Activated CD8-positive, alpha-beta memory T cell treated with anti-CD3 and anti-CD28 coated beads for 4 hours (primary cell): ENCODE measurements at places on chromosomes 7 and 10.

GRCh38 chr10:114376523-114376922 lies 27.8 kb downstream of the AFAP1L2 start:
- no peak for DNase-seq

DNA sequence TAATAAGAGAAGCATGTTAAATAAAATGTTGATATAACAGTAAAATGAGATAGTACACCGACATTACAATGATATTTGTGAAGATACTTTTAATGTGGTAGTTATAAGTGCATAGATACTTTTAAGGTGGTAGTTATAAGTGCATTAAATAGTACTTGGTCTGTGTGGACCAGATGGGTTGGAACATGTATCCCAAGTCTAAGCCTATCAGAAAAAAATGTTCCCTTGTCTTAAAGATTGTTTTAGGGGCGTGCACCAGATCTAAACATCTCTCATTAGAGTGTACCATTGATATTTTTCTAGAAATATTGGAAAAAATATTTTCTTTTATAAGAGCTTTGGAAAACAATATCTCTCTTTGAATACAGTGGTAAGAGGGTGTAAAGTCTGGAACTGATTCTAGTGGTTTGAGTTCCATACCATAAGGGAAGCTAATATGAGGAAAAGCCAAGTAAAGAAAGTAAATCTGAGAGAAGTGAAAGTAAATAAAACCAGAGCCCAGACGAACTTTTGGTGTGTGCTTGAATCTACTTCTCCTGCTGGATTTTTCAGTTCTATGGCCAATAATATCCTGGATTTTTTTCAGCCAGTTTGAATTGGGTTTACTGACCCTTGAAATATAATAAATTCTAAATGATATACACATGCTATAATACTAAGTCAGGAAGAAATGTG lies 175.3 kb downstream of the MBL2 start:
- DNase-seq, result no peak

DNA sequence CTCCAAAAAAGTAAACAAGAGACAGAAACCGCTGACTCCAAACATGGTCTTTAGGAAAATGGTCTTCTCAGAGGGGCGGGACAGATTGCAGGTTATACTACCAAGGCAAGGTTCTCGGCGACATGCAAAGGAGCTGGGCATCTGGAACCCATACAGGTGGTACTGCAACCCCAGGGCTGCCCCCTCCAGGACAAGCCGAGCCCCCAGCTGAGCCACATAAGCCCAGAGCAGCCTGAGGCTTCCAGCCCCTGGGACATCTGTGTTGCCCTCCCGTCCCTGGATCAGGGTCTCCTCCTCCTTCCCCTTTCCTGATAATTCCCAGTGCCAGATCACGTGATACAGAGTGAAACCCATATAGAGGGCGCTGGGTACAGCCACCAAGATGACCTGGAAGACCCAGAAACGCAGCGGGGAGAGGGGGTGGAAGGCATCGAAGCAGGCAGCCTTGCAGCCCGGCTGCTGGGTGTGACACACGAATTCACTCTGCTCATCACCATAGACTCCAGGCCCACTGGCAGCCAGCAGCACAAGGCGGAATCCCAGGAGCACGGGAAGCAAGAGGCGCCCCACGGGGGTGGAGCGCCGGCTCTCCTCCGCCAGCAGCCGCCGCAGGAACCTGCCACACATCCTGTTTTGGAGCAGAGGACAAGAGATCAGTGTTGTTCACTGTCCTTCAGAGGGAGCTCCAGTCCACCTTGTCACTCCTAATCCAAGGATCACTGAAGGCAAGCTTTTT lies at the start of gene GJC3:
Gene GJC3 (minus strand): TSS at position 627 of the 736 bp plus-strand sequence. CDS start 0 bp downstream, at position 627.
- DNase-seq, result no peak

- no peak for DNase-seq
Observed at GRCh38 chr7:112421666-112422486, 28.4 kb upstream of the IFRD1 start.

GRCh38 chr10:59395984-59396383 lies 33.6 kb upstream of the FAM13C start:
- no peak for DNase-seq

DNA sequence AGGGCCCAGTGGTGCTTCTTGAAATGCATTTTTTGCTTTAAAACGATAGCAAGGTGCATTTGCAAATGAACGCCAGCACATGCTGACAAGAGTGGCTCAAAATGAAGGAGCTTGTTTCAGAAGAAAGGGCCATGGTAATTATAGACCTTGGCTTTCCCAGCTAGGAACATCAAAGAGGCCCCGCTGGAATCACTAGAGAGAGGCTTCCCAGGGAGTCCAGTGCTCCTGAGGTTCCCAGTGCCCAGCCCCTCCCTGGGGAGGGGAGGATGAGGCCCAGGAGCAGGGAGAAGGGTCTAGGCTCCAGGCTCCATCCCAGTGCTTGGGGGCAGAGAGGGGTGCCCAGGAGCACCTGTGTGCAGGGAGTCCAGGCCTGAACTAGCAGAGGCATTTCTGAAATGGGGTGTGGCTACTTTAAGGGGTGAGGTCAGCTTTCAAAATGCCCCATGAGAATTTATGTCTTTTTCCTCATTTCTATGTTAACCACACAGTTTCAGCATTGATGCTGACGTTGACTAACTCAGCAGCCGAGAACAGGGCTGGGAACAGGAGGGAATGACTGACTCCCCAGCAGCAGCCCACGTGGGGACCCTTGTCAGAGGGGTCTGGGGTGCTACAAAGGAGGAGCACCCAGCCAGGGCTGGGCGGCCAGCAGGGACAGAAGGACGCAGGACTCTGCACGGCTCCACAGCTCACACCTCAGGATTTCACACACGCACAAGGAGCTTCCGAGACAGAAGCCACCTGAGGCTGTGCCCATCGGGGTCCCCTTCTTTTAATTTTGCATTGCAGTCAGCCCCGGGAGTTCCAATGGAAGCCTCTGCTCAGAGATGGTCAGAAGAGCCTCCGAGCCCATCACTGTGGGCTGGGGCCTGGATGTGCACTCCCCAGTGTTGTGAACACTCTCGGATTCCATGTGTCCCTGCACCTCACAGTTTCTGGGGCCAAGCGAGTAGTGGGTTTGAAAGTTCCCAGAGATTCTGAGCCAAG lies 570.2 kb downstream of the PTPRN2 start:
- no peak for DNase-seq

- no peak for DNase-seq
Observed at GRCh38 chr10:24488631-24489030, 235.1 kb downstream of the ARHGAP21 start.

DNA sequence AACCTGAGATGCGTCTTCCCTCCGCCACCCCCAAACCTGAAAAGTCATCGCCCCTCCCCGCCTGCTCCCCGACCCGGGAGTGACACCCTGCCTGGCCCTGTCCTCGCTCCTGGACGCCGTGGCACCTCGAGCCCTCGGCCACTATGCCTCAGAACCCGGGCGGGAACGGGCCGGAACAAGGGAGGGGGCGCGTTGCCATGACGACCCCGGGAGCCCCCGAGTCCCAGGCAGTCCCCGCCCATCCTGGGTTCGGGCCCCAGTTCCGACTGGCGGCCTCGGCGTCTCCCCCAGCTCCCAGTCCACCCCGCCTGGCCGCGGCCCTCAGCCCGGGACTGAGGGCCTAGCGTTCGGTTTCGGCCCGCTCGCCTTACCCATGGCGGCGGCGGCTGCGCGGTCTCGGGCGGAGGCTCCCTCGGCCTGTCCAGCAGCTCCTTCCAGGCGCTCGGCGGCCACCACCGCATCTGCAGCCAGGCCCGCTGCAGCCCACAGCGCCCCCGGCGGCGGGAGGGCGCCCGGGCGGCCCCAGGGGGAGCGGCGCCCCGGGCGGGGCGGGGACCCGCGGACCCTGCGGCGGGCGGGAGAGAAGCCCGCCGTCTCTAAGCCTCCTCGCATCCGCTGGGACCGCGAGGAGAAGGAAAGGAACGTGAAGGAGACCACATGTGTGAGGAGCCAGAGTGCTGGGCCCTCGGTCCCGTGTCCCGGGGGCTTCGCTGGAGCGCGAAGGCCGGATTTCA lies at the start of gene RUFY2:
Gene RUFY2 (minus strand): TSS at position 463 of the 734 bp plus-strand sequence. CDS start 88 bp downstream, at position 375.
- DNase-seq, result peak; percentile 45

- no peak for DNase-seq
Observed at GRCh38 chr7:116353647-116354046, 143.3 kb downstream of the TES start.

GRCh38 chr10:113133497-113134115 lies 183.6 kb downstream of the TCF7L2 start:
- no peak for DNase-seq

- no peak for DNase-seq
Observed at GRCh38 chr10:38157270-38157685, 63.1 kb downstream of the ZNF37A start.

GRCh38 chr7:152173372-152174070 lies 148.0 kb downstream of the GALNT11 start:
- DNase-seq, result no peak

- no peak for DNase-seq
Observed at GRCh38 chr7:159280008-159280407, 135.3 kb upstream of the VIPR2 start.

DNA sequence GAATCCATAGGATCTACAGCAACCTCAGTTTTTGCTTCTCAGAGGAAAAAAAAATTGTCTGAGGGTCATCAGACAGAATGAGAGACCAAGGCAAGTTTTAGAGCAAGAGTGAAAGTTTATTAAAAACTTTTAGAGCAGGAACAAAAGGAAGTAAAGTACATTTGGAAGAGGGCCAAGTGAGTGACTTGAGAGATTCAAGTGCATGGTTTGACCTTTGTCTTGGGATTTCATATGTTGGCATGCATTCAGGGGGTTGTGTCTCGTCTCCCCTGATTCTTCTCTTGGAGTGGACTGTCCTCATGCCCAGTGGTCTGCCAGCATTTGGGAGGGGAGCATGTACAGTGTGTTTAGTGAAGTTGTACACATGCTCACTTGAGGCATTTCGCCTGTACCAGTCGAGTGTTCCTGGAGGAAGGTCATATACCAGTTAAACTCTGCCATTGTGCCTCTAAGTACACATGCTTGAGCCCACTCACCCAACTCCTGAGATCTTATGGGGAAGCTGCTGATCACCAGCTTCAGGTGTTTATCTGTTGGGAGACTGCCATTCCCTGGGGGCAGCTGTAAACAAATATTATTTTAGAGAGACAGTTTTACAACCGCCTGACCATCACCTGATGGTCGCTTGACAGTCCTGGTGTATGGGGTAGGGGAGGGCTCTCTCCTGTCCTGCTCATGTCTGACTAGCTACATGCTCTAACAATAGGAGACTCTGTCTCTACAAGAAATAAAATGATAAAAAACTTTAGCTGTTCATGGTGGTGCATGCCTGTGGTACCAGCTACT lies 109.4 kb downstream of the EEPD1 start:
- no peak for DNase-seq

GRCh38 chr10:103415581-103415980 lies 19.2 kb downstream of the PDCD11 start:
- no peak for DNase-seq

DNA sequence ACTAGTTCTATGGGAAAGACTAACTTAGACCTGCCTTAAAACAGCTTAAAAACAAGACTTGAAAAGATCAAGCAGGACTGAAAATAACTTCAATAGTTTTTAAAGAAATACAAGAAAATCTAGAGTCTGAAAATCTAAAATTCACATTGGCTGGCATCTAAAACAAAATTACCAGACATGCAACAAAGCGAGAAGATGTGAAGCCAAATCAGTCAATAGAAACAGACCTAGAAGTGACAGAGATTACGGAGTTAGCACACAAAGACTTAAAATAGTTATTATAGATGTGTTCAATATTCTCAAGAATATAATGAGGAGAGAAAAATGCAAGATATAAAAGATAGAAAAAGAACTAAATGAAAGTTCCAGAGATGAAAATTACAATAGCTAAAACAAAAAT lies 78.3 kb upstream of the DIP2C start:
- DNase-seq, result no peak

GRCh38 chr10:30415593-30415992 lies 18.4 kb upstream of the MAP3K8 start:
- DNase-seq, result no peak

DNA sequence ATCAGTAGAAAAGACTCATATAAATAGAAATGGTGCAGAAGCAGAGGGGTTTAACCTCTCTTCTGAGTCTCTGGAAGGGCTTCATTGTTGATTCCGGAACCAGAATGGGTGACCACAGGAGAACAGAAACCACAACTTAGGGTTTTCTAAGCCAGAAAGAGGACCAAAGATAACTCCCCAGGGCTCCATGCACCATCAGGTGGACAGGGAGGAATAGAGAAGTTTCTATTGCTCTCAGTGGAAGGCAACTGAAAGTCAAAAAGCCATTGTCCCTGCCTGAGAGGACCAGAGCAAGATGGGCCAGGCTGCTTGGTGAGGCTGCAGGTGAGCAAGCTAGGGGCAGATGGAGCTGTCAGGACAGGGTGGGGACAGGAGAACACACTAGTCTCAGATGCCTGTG lies 14.6 kb upstream of the NPS start:
- no peak for DNase-seq

DNA sequence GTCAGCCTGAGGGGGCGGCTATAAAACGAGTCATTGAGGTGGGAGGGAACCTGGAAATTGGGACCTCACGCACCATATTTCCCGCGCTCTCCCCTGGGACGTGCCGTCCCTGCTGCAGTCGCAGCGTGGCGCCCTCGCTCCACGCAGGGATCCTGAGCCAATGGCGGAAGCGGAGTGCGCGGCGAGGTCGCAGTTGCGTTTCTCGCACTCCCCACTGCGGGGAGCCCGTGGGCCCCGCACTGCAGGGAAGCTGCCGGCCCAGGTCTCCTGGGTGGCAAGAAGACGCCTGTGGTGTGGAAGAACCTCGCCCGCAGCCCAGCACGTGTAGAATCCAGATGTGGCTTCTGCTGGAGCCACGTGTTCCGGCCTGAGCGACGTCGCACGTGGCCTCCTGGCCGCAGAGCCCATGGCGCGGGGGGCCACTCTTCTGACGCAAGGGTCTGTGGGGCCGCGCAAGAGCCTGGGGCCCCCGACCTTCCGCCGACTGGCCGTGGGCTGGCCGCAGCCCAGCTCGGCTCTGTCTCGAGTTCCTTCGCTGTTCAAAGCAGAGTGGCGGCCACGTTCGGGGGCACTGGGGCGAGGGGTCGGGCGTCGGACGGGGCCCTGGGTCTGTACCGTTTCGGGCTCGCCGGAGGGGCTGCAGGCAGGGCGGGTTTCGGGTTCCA lies 26.4 kb downstream of the HIF1AN start:
- DNase-seq, result peak; percentile 54

DNA sequence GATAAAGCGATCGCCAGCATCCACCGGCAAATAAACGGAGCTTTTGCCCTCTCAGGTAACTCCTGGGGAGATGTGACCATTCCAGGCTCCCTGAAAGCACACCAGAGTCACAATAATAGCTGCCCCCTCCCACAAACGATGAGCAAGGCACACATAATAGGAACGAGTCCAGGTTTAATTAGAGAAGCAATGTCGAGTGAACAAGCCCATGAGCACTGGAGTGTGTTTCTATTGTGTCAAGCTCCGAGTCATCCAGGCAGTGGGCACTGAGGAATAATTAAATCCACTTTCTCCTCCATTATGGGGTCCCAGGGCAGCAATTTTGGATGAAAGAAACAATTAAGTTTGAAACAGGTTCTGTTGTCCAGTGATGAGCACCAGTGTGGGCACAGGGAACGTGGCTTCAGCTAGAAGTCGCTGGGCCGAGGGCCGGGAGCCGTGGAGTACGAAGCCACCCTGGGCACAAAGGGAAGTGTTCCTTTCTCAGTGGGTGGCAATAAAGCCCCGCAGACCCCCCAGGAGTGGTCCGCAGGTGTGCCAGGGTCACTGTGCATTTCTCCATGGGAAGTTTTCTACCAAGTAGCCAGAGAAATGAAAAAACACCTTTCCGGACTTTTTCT lies 12.0 kb downstream of the PNLIPRP2 start:
- DNase-seq, result no peak
